T-cell (primary cell): ENCODE measurements at places on chromosomes 1 and 21. TPM values are rescaled to one million over a fixed set of nuclear protein-coding genes. Genes with fewer than 3 reads are reported as not detected.
A peak's percentile ranks its signal among the peaks of the same experiment; 100 is the strongest.

Gene PLA2G2A
- total RNA-seq, result not detected

Gene OXCT2
- total RNA-seq, result 0.23 TPM

- no peaks in the 10 kb centered on the region for H3K27me3 ChIP-seq
- DNase-seq, result no peak
- H3K4me3 ChIP-seq, result peak overlapping the region; percentile 51
- H3K4me1 ChIP-seq, result peaks cover 6% of the 10 kb centered on the region
- no peaks in the 10 kb centered on the region for H3K36me3 ChIP-seq
Measured at GRCh38 chr21:14533499-14534428, 12.4 kb downstream of the SAMSN1 start.

Gene SPRR5
- total RNA-seq, result not detected

Gene CRYBG2
- 7.2 TPM for total RNA-seq

GRCh38 chr1:23745515-23745914 lies 2.2 kb downstream of the ELOA start:
- H3K36me3 ChIP-seq, result peaks cover 19% of the 10 kb centered on the region
- H3K27ac ChIP-seq, result no peak overlapping the region
- peaks cover 22% of the 10 kb centered on the region for H3K4me1 ChIP-seq
- no peak overlapping the region for H3K4me3 ChIP-seq
- no peaks in the 10 kb centered on the region for H3K27me3 ChIP-seq

GRCh38 chr1:223837206-223837605 lies 8.5 kb downstream of the TP53BP2 start:
- no peak for DNase-seq
- no peaks in the 10 kb centered on the region for H3K36me3 ChIP-seq
- no peaks in the 10 kb centered on the region for H3K27me3 ChIP-seq
- no peak overlapping the region for H3K4me3 ChIP-seq

GRCh38 chr1:114620419-114620818 lies 39.0 kb upstream of the BCAS2 start:
- DNase-seq, result no peak
- H3K27ac ChIP-seq, result no peak overlapping the region

Gene KCNA3
- total RNA-seq, result 110 TPM

- H3K27ac ChIP-seq, result no peak overlapping the region
- H3K4me1 ChIP-seq, result no peaks in the 10 kb centered on the region
- no peaks in the 10 kb centered on the region for H3K27me3 ChIP-seq
- H3K4me3 ChIP-seq, result no peak overlapping the region
- DNase-seq, result no peak
Measured at GRCh38 chr21:44503901-44504399, 36.0 kb downstream of the KRTAP10-1 start.

GRCh38 chr1:219518168-219518906 lies 94.6 kb downstream of the ZC3H11B start:
- no peak overlapping the region for H3K4me3 ChIP-seq
- no peak overlapping the region for H3K27ac ChIP-seq
- no peaks in the 10 kb centered on the region for H3K27me3 ChIP-seq
- H3K4me1 ChIP-seq, result no peaks in the 10 kb centered on the region

Gene SYNC
- 0.07 TPM for total RNA-seq

DNA sequence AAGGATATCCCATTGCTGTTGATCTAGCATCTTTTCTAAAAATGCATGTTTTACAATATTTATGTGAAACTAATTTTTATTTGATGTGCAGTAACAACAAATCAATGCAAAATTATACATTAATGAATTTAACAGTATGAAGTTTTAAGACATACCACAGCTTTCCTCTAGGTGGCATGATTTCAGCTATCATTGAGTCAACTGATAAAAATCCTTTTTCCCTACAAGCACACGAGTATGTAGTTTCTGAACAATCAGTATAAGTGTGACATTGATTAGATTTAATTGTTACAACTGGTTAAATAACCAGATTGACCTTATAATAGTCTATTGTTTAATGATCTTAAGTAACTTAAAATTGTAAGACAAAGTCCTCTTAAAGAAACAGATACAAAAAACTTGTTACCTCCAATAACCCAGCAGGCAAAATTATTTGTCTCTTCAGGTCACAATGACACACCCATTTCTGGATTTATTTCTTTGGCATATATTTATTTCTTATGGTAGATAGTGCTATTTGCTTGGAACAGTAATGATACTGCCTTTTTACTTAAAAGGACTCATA lies 5.8 kb upstream of the TGFB2 start:
- no peak for DNase-seq
- H3K4me3 ChIP-seq, result no peak overlapping the region
- no peaks in the 10 kb centered on the region for H3K36me3 ChIP-seq

DNA sequence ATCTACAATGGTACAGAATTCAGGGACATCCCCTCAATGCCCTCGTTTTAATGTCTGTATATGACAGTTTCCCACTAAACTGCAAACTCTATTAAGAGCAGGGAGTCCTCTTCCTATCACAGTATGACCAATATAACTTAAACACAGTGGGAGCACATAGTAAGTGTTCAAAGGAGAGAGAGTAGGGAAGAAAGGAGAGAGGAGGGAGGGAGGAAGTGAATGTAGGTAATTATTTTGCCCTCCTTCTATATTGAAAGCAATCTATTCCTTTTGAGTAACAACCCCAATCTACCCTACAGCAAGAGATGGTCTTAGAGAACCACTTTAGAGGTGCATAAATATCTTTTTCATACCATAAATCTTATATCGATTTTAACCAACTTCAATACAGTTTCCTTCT lies 121.4 kb downstream of the MRPL39 start:
- H3K27me3 ChIP-seq, result no peaks in the 10 kb centered on the region
- no peak overlapping the region for H3K27ac ChIP-seq
- H3K4me3 ChIP-seq, result no peak overlapping the region
- no peaks in the 10 kb centered on the region for H3K36me3 ChIP-seq

- no peak for DNase-seq
- H3K4me3 ChIP-seq, result no peak overlapping the region
- H3K27me3 ChIP-seq, result no peaks in the 10 kb centered on the region
- H3K36me3 ChIP-seq, result peaks cover 26% of the 10 kb centered on the region
Measured at GRCh38 chr1:155951753-155952504, 10.5 kb downstream of the RXFP4 start.

Gene ANGPTL3
- not detected for total RNA-seq

GRCh38 chr1:78291872-78292271 lies 198.9 kb upstream of the PTGFR start:
- H3K36me3 ChIP-seq, result no peaks in the 10 kb centered on the region
- DNase-seq, result no peak
- H3K4me1 ChIP-seq, result no peaks in the 10 kb centered on the region
